ENCODE measurements at places on chromosomes 16 and 17.

GRCh38 chr16:2333231-2333630 lies 7.3 kb downstream of the ABCA3 start:
- no peak for DNase-seq

DNA sequence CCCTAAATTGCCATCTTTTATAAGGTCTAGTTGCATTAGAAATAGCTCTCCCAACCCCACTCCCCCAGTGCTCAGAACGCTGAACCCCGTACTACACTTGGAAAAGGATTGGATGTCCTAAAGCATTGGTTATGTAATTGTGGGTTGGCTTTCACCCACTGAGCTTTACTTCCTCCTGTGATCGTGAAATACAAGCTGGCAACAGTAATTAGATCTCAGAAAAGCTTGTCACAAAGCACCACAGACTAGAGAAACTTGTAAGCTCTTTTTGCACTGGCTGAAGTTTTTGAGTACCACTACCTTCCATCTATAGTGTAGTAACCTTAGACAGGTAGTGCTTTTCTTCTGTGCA lies 54.4 kb downstream of the SIAH1 start:
- DNase-seq, result no peak

GRCh38 chr17:75267411-75268232 lies 3.4 kb downstream of the MIF4GD start:
- no peak for DNase-seq

- no peak for DNase-seq
Measured at GRCh38 chr17:65345261-65346005, 208.3 kb downstream of the RGS9 start.

GRCh38 chr17:82863941-82864712 lies 24.3 kb upstream of the ZNF750 start:
- DNase-seq, result peak; percentile 98

DNA sequence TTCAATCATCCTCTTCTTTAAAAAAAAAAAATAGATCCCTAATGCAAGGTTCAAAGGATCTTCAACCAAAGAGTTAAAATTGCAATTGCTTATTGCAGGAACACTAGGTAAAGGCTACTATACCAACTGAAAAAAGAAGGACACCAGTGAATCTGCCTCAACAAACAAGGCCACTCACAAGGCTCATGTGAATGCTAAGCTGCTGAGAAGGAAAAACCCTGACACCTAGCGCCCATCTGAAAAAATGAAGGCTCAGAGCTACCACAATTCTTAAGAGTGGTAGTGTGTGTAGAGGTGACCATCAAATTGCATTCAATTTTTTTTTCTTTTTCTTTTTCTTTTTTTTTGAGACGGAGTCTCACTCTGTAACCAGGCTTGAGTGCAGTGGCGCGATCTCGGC lies 201.6 kb upstream of the C17orf78 start:
- no peak for DNase-seq

DNA sequence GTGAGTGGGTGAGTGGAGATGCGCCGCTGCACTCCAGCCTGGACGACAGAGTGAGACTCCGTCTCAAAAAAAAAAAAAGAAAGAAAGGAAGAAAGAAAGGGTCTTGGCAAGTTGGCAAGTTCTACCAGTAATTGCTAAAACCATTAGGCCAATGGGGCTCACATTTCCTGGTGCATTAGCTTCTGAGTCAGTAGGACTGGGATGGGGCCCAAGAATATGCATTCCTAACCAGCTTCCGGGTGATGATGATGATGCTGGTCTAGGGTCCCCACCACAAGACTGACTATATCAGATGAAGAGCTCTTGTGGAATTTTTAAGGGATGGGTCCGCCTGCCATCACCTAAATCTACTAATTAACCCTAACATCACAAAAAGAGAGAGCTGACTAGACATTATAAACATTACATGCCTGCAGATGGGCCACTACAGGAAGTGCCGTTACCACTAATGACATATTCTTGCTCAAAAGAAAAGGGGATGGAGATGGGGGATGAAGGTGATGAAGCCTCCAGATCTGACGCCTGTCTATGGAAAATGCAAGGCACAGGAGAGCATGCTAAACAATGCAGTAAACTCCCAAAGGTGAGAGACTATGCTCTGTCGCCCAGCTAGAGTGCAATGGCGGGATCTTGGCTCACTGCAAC lies 13.1 kb downstream of the MYH11 start:
- DNase-seq, result no peak

DNA sequence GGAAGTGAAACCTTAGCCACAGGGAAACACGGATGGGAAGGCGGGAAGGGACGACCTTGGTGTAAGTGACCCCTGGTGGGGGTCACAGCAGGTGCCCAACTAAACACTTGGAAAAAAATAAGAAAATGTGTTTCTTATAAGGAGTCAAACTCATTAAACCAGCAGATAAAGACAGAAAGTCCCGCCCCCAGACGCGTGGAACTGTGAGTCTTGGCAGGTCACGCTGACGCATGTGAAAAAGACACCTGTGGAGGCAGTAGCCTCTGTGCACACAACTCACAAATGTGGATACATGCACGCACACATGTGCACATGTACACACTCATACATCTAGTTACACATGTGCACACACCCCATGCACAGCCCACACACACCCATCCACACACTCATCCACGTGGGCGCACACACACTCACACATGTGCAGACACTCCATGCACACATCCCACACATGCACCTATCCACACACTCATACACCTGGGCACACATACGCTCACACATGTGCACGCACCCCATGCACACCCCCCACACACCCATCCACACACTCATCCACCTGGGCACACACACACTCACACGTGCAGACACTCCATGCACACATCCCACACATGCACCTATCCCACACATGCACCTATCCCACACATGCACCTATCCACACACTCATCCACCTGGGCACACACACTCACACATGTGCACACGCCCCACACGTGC lies 432.4 kb downstream of the SOX9 start:
- DNase-seq, result no peak

DNA sequence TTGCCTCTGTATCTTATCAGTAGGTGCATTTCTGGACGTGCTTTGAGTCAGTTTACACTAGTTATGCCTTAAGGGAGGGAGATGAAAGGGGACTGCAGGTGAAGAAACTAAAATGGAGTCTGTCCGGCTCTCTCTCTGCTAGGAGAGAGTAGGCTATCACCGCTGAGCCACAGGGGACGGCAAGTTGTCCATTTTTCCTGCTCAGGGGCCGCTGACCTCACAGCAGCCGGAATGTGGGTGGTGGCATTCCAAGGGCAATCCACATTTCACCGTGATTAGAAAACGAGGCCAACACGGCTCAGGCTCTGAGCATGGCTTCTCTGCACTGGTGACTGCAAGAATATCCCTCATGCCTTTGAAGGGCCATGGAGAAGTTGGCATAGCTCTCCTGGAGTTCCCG lies 19.0 kb upstream of the KLHDC4 start:
- DNase-seq, result no peak

DNA sequence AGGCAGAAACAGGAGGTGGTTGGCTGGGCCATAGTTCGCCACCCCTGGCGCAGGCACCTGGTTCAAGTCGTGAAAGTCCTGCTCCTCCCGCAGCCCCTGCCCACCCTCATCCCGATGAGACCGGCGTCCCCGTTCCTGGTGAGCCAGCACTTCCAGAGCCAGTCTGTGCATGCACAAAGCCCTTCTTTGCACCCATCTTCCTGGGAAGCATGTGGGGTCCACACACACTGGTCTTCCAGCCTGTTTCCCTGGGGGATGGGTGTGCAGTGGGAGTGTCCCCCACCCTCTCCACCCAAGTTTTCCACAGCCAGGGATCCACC lies 1.6 kb upstream of the ZG16B start:
- DNase-seq, result no peak

DNA sequence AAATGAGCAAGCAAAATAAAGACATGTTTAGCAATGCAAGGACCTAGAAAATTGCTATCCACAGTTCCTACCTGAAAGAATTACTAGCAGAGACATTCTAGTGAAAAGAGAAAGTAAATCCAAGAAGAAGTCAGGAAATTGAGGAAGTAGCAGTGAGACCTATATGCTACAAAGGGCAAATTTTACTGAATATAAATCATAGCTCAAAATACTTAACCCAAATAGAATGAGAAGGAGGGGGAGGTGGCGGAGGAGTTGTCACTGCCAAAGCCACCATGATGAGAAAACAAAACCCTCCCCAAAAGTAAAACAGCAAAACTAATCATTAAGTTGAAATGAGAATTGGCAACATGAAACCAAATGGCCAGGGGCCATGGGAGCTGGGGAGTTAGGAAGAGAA lies 39.3 kb downstream of the PITPNM3 start:
- no peak for DNase-seq

GRCh38 chr17:37358098-37358829 lies 17.5 kb upstream of the C17orf78 start:
- peak; percentile 2 for DNase-seq

GRCh38 chr17:77424585-77425344 lies 284.0 kb downstream of the SEC14L1 start:
- DNase-seq, result no peak

DNA sequence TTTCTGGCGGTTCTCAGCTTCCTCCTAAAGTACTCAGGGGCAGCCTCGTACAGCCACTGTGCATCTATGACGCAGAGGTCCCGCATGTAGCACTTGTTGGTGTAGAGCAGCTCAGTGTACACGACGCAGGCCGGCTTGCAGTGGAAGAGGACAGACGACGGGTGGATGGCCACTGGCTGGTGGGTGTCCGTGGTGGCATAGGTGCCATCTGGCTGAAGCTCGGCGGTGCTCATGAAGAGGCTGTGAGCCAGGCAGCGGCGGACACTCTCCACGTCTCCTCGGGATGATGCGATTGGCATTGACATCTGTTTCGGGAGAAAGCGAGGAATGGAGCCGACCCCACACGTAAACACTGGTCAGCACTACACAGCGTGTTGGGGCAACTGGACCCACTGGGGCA lies 5.3 kb upstream of the C1QBP start:
- no peak for DNase-seq

DNA sequence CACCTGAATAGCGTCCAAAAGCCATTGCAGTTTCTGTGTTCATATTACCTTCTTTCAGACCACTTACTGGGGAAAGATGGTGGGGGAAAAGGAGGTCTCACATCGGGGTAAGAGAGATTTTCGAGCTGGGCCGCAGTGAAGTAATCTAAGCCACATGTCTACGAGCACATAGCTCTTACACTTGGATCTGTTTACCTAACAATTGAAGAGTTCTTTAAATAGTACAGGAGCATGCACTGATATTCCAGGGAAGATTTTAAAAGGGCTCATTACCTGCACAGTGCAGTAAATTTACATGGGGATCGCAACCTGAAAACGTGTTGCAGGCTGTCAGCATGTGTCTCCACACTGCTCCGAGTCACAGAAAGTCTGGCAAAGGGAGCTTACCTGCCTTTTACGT lies 12.6 kb downstream of the MAF start:
- no peak for DNase-seq

GRCh38 chr17:36030956-36031355 lies 13.2 kb upstream of the CCL23 start:
- DNase-seq, result no peak
